ENCODE measurements at places on chromosomes 12 and 14.
A peak's percentile ranks its signal among the peaks of the same experiment; 100 is the strongest.

- DNase-seq, result no peak
Measured at GRCh38 chr12:3995306-3995705, 122.1 kb upstream of the PARP11 start.

GRCh38 chr14:81245771-81246170, 25.0 kb upstream of the GTF2A1 start:
- DNase-seq, result no peak

GRCh38 chr12:388541-389141, 479 bp downstream of the KDM5A start:
- no peak for DNase-seq

- DNase-seq, result no peak
Measured at GRCh38 chr14:100436745-100437406, 113.7 kb downstream of the SLC25A47 start.

DNA sequence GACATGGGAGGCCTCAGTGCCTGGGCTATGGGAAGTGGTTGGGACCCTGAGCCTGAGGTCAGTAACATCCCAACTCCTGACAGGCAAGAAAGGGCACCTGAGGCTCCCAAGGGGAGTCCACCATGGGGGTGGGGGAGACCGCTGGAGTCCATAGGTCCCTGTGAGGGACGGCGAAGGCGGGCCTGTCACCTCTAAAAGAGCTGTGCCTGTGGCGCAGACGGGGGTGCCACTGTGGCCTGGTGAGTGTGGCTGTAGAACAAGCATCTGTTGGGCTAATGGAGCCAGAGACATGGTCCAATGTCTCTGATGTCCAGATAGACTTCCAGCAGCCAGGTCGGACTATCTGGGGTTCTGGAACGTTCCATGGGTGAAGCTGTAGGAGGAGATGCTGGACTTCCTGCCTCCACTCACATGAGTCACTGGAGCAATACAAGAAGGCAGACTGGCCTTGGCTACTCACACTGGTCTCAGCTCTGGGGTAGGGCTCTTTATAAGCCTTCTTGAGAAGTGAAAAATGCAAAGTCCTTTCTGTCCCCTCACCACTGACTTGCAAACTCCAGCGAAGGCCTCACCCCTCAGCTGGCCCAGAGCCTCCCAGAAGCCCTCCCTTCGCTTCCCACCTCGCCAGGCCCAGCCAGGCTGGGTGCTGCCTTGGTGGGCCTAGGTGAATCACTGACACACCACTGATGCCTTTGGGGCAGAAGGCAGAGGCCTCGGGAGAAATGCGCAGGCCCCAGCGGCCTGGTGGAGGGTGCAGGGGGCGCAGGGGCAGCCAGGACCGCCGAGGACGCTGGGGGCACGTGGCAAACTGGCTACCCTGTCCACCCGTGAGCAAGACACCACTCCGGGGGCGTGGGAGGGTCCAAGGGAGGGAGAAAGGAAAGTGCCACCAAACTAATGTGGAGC, 1.1 kb upstream of the TRAF3 start:
- no peak for DNase-seq

DNA sequence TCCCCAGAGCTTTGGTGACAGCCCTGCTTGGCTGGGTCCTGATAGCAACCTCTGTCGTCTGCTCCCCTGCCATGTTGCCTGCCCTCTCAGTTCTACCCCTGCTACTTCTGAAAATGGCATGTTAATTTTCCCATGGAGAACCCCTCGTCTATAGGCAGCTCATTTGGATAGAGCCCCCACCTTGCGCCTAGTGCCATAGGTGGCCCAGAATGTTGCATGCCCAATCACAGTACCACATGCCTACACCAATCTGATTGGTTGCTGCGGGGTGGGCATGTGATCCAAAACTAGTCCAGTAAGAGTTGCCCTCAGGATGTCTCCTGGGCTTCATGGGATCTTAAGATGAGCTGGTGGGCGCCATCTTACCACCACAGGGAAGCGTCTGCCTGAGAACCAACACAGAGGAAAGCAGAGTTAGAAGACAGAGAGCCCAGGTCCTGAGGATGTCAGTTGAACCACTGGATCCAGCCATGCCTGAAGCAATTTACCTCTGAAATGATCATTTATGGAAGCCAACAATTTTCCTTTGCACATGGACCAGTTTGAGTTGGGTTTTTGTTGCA, 85.7 kb downstream of the PAPOLA start:
- peak; percentile 24 for DNase-seq

GRCh38 chr14:49769581-49770211, 1.7 kb downstream of the KLHDC2 start:
- no peak for DNase-seq

DNA sequence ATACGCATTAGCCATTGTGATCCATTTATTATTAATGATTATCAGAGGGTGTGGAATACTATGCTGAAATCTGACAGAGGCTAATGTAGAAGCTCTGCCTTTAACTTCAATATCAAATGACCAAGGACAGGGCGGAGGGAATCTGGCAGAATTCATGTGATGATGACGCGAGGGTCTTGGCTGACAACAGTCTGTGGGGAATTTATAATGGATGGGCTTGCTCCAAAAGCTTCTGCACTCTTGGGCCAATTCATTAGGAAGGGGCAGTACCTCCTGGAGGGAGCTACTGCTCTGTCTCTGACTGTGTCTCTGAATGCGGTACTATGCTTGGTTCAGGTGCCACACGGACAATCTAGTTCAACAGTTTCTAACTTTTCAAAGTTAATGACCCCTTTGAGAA, 46.2 kb downstream of the GALNT8 start:
- no peak for DNase-seq

- DNase-seq, result peak; percentile 56
Measured at GRCh38 chr12:48815126-48816110, 2.9 kb upstream of the CACNB3 start.

GRCh38 chr12:14562279-14562678, 5.4 kb downstream of the PLBD1 start:
- no peak for DNase-seq

DNA sequence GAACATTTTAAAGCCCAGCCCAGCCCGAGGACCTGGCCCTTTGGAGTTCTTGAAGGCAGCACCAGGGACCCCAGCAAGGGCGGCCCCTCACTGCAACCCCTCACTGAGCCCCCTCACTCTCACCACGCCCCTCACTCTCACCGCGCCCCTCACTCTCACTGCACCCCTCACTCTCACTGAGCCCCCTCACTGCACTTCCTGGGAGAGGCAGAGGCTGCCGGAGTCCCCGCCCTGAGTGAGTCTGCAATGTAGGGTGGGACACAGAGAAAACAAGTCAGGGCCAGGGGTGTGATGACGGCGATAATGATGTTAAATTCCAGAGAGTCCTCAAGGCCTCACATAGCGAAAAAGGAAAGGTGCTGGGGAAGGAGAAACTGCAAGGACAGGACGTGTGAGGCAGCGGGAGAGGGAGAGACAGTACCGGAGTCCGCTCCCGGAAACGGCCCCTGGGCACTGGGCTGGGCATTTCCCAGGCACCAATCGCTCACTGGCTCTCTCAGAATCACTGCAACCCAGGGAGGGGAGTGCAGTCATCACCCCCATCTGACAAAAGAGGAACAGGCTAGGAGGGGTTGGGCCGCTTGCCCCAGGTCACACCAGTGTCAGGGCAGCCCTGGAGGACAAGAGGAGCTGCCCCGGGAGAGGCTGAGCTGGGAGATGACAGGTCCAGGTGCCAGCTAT, 24.9 kb downstream of the CCDC88C start:
- no peak for DNase-seq

- no peak for DNase-seq
Measured at GRCh38 chr12:49646871-49647654, 23.7 kb downstream of the PRPF40B start.

DNA sequence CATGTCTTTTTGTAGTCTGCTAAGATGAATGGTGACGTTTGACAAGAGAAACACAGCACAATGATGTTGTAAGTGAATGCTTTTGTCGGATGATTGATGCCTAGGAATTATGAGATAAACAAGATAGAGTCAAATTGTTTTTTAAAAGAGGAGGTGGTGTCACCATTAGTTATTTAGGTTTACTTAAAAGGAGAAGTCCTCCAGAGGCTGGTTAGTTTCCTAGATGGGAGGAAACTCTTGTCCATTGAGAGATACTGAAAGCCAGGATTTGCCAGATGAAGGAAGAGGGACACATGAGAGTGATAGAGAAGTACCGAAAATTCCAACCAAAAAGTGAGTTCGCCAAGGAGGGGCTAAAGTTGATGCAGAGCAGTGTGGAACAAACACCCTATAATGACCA, at the start of gene OR10G2:
OR10G2 (minus strand) TSS at position 101 of the 400 bp plus-strand sequence; CDS start at position 3, 98 bp downstream.
- DNase-seq, result no peak

GRCh38 chr14:65866448-65866847, 453.9 kb downstream of the FUT8 start:
- DNase-seq, result no peak

- DNase-seq, result no peak
Measured at GRCh38 chr12:65881348-65881961, 57.2 kb downstream of the HMGA2 start.

DNA sequence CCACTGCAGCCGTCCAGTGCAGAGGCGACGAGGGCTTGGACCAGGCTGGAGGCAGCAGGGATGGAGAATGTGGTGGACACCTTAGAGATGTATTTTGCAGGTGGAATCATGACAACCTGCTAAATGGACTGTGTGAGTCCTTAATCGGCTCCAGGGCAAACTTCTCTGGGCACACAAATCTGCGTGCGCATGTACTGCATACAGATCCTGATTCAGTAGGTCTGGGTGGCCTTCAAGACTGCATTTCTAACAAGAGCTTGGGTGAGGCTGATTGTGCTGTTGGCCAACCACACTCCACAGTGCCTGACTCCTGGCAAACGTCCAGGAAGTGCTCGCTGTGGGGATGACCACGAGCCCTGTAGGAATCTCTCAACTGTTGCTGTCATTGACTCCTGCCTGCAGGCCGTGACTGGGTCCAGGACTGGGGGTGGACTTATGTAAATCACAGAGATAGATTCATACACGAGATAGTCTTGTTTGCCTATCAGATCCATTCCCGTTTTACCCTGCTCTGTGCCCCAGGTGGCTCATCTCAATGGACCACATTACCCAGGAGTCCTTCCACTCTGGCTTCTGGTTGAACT, 27.2 kb downstream of the JDP2 start:
- DNase-seq, result no peak

GRCh38 chr14:51783765-51784164, 76.6 kb upstream of the GNG2 start:
- DNase-seq, result no peak

GRCh38 chr12:53211476-53212381, 4.7 kb upstream of the ITGB7 start:
- no peak for DNase-seq

DNA sequence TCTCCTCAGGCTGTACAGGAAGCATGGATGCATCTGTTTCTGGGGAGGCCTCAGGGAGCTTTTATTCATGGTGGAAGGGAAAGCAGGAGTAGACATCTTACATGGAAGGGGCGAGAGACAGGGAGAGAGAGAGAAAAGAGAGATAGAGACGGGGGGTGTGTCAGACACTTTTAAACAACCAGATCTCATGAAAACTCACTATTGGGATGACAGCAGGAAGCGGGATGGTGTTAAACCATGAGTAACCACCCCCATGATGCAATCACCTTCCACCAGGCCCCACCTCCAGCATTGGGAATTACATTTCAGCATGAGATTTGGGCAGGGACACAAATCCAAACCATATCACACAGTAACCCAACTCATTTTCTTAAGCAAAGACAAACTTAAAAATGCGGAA, 110.0 kb upstream of the EEA1 start:
- DNase-seq, result no peak

DNA sequence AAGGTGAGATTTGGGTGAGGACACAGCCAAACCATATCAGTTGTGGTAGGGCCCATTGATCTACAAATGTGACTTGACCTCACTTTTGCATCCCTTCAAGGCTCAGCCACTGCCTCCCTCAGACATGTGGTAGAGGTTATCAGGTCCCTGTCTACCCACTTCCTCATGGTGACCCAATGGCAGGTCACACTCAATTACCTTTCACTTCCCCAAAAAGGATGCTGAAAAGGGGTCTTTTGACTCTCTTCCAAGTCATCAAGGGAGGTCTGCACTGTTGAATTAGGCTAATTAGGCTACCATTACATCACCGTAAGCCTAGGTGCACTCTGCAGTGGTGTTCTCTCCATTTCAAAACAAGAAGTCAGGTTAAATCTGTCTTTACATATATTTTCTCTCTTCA, 22.6 kb upstream of the DRAM1 start:
- DNase-seq, result no peak

DNA sequence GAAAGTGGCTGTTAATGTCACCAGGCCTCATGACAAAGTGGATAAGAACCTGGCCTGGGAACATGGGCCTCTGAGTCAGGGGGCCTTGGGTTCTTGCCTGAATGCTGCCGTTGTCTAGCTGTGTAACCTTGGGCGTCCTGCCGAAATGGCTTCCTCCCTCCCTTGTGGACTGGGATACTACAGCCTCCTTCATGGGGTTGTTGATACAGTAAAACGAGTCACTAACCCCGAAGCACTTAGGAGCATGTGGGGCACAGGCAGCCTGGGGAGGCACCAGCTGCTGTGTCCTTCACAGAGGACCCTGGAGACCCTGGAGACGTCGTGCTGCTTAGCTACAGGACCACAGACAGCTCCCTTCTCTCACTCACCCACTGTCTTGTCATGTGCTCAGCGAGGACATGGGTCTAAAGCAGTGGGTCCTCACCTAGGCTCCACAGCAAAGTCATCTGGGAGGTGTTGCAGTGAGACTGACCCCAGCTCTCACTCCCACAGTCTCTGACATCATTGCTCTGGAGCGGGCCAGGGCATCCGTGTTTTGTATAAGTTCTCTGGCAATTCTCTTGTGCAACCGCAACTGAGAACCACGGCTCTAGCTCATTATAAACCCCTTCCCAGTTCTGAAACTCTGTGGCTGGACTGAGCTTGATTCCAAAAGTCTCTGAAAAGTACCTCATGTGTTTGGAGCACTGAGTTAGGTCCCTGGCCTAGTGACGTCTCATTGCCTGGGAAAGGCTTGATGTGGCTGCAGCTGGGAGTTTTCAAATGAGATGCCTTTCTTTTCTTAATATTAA, 42.1 kb downstream of the SERPINA3 start:
- DNase-seq, result peak; percentile 27

GRCh38 chr14:73342670-73343069, 105.4 kb downstream of the PAPLN start:
- DNase-seq, result no peak

GRCh38 chr14:26499546-26499945, 98.3 kb downstream of the NOVA1 start:
- no peak for DNase-seq

DNA sequence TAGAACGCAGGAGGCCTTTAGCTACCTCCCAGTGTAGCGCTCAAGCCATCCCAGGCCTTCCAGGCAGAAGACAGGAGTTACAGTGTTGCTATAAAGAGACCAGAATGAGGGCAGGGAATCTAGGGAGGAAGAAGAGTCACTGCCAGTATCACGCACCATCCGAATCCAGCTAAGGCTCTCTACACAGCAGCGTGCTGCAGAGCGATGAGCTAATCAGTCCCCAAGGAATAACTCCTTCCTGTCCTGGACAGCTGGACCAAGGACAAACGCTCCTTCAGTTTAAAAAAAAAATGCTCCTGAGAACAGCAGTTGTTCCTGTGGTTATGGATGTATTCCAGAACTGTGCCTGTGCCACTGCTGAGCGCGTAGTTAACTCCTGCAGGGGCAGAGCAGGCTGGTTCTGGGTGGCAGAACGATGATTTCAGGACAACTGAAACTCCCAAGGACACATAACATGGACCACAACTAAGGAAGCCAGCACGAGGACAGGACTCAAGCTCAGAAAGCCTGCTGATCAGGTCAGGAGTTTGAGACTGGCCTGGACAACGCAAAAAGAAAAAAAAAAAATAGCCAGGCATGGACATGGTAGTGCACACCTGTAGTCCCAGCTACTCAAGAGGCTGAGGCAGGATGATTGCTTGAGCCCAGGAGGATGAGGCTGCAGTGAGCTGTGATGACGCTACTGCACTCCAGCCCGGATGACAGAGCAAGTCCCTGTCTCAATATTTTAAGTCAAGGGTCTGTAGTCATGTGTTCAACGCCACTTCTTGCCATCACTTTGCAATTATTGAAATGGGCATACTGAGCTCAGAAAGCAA, 2.6 kb downstream of the IFFO1 start:
- no peak for DNase-seq

Data from liver (tissue), 10 donors.